Omental fat pad (tissue), 4 donors: ENCODE measurements at places on chromosomes 2 and 18.

DNA sequence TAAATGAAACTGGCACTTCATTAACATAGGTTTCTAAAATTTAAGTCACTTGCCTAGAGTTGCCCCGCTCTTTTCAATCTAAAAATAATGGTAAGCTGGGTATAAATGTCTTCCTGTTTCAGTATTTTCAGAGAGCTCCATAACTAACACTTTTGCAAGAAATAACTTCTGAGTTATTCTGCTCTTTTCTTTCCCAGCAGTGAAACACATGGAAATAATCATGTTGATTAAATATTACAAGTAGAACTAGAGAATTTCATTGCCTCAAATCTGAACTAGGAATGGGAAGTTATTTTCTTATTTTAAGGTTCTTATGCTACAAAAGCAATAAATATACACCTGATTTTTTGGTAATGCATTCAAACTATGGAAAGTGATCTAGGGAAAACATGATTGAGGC, 257.4 kb downstream of the IKZF2 start:
- DNase-seq, result no peak

DNA sequence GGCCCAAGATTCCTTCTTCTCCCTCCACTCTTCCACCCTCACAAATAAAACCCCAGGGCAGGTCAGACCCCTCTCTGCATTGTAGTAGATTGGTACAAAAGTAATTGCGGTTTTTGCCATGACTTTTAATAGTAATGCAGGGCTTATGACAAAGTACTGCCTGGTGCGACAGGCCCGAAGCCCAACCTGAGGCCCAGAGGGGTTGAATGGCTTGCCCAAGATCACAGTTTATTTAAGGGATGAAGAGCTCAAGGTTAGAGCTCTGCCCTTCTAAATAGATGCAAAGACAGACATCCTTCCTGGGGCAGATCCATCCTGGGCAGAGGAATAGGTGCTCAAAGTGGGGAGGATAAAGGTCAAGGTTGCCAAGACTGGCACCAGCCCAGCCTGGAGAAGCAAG, 899 bp upstream of the PSTPIP2 start:
- DNase-seq, result no peak

GRCh38 chr2:19238440-19239060, 119.9 kb downstream of the OSR1 start:
- DNase-seq, result no peak

DNA sequence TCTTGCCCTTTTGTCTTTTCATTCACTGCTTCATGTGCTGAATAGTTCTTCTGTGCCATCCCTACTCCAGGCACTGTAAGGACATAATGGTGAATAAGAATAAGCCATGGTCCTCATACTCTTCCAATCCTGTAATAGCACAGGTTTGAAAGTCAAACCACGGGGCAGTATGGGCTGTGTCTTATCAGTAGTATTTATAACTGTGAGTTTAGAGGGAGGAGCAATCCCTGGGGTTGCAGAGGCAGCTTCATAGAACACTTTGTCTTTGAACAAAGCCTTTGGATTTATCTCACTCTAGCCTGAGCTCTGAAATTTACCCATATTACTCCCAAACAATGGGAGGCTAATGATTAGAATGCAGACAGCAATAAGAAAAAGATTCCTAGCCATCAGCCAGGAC, 30.2 kb upstream of the ALK start:
- DNase-seq, result no peak

DNA sequence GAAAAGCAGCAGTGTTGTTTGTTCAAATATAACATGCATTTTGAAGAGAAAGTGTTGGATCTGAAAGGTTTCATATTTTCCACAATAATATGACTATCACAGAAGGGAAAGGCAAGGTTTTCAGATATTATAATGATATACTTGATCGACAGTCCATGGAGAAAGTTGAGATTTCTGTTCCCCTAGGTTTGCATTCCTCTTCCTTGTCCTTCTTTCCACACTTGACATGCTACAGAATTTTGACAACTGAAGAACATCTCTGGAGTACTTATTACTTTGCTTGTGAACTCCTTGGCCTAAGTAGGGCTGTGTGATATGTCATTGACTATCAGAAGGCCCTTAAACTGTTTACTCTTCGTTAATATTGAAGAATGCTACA, 46.5 kb downstream of the TMEFF2 start:
- DNase-seq, result no peak

- no peak for DNase-seq
These were observed 147.9 kb downstream of the B3GNT2 start for GRCh38 chr2:62343636-62344337.

GRCh38 chr2:47336259-47337238, 66.4 kb upstream of the MSH2 start:
- no peak for DNase-seq

GRCh38 chr2:174174741-174175140, 73.6 kb downstream of the OLA1 start:
- no peak for DNase-seq

GRCh38 chr2:66512626-66513025, 77.7 kb downstream of the MEIS1 start:
- DNase-seq, result no peak

- no peak for DNase-seq
These were observed 473.9 kb upstream of the SYT4 start for GRCh38 chr18:43751203-43751602.

DNA sequence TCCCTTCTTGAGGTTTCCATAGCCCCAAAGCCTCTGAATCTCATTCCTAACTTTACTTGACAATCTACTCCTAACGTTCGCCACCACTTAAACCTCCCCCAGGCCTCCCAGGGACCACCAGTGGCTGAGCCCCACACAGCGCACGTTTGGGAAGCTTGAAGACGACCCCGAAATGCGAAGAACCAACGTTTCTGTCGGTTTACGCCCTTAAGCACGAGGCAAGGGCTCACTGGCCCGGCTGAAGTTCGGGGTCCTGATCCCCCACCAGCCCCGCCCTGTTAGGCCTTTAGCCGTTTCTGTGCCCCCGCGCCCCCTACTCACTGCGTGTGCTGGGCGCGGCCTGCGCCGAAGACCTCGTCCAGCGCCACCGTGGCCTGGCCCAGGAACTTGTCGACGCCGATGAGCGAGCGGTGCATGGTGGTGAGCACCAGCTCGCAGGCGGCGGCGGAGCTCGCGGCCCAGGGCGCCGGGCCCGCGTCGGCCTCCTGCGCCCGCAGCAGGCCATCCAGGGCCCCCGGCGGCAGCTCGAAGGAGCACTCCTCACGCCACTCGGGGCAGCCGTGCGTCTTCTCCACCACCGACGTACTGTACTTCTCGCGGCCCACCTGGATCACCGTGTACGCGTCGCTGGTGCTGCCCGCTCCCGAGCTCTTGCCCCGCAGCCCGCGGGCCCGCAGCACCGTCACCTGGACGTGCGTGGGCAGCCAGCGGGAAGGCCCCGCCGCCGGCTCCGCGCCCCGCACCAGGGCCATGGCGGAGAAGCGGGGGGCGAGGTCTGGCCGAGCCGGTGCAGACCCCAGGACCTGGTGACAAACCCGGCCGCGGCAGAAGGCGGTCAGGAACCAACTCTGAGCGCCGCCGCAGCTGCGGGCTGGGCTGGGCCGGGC, 479 bp downstream of the RAB11FIP5 start:
- DNase-seq, result no peak

- no peak for DNase-seq
These were observed at the start of gene ZAP70 for GRCh38 chr2:97713296-97714083. TSS of gene ZAP70 (plus strand) at chr2:97713576. CDS start at chr2:97724037, 10,461 bp downstream.

DNA sequence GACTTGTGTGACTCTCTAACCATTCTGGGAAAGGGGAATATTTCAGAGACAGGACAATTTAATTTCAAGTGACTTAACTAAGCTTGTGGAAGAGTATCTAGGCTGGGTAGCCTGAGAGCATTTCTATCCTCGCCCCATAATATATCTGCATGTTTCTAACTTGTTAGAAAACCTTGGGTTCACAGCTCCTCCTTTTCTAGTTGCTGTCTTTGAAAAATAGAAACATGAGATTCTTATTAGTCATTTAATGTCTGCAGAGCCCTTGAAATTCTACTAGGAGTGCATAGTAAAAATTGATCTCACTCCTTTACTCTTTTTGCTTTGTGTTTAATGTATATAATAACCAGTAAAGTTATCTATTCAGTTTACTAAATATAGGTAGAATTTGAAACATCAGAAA, 22.4 kb downstream of the CTLA4 start:
- no peak for DNase-seq

- no peak for DNase-seq
These were observed 66.9 kb upstream of the CAVIN2 start for GRCh38 chr2:191913796-191914195.

GRCh38 chr18:63834471-63835113, 52.9 kb upstream of the SERPINB2 start:
- DNase-seq, result no peak

- no peak for DNase-seq
These were observed 12.1 kb upstream of the TWIST2 start for GRCh38 chr2:238835726-238836301.

DNA sequence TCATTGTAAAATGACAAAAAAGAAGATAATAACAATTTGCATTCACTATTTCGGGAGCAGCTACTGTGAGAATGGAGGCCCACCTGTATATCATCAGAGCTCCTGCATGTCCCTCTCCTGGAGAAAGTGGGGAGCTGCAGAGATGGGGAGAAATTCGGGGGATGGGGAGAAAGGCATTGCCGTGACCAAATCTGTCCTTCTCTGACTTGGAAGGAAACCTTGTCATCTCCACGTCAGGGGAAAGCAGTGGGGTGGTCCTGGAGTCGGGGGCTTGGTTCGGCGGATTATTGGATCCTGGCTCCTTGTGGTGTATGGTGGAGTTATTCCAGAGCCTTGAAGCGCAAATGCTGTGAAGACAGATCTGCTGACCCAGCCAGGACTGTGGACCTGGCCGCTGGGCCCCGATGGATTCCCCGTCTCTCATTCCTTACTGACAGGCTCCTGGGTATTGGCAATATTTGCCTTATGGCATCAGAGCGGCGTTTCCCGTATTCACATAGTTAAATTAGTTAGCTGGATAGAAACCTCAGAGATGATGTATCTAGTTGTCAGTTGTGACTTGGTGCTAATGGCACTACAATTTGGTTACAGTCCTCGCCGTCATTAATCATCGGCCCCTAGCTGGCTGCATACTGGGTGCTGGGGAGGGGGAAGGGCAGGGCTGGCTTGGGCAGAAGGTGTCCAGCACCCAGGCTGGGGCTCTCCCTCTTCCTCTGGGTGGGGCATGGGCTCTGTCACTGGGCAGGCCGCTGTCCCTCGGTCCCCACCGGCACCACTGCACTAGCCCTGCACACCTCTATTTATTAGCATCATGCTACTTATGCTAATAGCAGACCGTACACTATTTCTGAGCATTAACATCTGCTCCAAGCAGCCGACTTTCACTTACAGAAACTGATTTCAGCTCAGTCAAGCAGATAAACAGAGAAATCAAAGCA, 31.7 kb downstream of the CELF4 start:
- DNase-seq, result no peak

DNA sequence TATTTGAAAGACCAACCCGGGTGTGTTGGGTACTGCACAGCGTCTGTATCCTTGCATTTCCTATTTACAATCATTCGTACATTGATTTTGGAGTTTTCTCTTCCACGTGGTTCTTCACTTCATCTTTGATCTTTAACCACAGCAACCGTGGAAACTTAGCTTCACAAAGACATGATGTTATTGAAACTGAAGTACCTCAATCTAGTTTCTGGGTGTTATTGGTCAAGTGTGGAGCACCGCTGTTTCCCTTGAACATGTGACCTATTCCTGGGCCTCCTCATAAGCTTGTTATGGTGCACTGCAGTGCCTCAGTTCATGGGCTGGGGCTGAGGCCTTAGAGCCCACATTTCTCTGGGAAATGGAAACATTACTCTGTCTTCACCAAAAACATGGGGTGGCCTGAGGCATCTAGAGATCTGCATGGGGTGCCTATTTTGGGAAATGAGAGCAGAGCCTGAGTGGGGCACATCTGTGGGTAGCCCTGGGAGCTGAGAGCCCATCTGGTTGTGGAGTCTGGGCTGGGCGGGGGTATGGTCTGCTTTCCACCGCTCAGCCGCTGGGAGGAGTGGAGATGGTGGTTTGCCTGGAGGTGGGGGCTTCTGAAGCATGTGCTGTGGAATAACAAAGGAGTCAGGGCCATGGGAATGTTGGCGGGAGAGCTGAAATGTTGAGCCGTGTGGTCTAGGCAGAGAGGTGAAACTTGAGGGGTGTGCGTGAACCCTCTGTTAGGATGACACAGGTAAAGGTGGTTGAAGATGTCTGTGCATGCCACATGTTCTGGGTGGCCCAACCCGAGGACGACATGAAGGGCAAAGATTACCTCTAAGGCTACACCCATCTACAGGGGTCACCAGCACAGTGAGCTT, 37.4 kb downstream of the ZNF236 start:
- DNase-seq, result no peak

- DNase-seq, result no peak
These were observed 311.1 kb upstream of the RAB12 start for GRCh38 chr18:8298186-8298585.

GRCh38 chr2:54406031-54406430, 50.1 kb upstream of the SPTBN1 start:
- no peak for DNase-seq

GRCh38 chr2:121999264-121999663, 243.8 kb downstream of the TSN start:
- DNase-seq, result no peak

DNA sequence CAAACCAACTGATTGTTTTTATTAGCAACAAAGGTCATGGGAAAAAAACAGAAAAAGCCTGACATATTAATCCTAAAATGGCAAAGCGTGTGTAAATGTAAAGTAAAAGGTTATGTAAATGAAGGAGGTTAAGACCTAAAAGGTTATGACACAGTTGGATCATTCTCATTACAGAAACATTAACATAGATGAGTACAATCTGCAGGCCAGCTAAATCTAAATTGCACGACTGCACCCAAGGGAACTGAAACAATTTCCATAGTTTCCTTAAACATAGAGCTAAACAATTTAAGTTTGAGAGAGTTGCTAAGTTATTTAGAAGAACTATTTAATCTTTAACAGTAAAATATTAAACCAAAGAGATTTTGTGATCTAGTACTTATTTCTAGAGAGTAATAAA, 151.6 kb upstream of the UBE2E3 start:
- DNase-seq, result no peak

DNA sequence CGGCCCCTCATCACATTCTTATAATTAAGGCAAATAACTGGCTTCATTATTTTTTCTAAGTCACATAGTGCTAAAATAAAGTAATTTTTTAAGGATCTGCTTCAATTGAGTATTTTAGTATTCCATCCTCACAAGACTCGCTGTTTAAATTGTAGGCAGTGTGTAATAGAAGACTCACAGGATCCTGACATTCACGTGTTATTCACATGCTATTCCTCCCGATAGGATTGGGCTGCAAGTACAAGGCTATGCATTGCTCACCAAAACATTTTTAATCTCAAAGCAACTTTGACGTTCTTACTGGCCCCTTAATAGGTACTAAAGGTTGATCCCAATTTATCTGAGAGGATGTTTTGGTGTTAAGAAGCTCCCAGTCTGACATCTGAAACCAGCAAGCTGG, 127.6 kb upstream of the L3MBTL4 start:
- no peak for DNase-seq

DNA sequence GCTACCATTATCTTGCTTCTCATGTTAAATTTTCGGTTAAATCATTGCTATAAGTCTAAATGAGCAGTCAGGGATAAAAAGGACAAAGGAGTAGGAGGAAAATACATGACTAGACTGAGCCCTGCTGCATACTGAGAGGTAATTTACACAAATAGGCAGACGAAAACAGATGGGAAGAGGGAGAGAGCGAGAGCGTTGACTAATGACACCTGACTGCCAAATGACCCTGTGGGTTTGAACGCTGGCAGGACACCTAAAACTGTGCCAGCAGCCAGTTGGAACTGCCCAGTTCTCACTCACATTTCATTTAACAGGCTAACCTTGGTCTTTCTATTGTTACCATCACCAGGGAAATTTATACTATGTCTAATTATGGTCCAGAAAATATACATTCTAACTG, 978.2 kb downstream of the CPS1 start:
- DNase-seq, result no peak

GRCh38 chr2:69581774-69582581, 61.6 kb downstream of the AAK1 start:
- no peak for DNase-seq
